ENCODE measurements at places on chromosomes 5 and 9. TPM values are rescaled to one million over a fixed set of nuclear protein-coding genes. Genes with fewer than 3 reads are reported as not detected.

DNA sequence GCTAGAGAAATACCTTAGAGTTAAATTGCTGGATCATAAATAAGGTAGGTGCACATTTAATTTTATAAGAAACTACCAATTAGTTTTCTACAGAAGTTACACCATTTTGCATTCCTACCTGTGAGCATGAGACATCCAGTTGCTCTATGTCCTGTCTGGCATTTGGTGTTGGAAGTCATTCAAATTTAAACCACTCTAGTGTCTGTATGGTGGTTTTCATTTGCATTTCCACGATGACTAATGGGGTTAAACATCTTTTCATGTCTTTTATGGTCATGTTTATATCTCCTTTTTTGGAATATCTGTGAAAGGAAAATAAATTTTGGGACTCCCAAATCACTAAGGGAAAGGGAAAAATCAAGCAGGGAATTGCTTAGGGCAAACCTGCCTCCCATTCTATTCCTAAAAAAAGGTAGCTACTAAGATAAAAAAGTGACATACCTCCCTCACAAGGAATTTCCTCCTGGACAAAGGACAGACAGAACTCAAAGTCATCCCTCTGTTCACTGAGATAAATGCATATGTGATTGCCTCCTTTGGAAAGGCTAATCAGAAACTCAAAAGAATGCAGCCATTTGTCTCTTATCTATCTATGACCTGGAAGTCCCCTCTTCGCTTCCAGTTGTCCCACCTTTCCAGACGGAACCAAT, 31.6 kb upstream of the ADCY2 start:
- DNase-seq, result no peak

DNA sequence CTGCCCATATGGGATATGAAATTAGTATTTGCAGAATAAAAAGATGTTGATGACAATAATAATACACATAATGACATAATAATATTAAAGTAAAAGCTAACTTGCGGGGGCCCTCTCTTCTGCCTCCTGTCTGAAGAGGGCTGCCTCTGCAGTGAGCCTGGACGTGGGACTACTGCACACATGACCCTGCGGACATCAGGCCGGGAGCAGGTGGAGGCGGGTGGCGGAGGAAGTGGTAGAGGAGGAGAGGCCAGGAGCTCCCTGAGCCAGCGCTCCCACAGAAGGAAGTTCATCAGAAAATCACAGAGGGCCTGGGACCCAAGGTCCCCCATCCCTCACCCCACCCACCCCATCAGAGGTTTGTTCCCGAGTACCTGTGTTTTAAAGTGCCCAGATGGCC, 60.5 kb downstream of the ROPN1L start:
- no peak for DNase-seq

- DNase-seq, result no peak
These were observed 263.5 kb downstream of the SLIT3 start for GRCh38 chr5:169037466-169037865.

DNA sequence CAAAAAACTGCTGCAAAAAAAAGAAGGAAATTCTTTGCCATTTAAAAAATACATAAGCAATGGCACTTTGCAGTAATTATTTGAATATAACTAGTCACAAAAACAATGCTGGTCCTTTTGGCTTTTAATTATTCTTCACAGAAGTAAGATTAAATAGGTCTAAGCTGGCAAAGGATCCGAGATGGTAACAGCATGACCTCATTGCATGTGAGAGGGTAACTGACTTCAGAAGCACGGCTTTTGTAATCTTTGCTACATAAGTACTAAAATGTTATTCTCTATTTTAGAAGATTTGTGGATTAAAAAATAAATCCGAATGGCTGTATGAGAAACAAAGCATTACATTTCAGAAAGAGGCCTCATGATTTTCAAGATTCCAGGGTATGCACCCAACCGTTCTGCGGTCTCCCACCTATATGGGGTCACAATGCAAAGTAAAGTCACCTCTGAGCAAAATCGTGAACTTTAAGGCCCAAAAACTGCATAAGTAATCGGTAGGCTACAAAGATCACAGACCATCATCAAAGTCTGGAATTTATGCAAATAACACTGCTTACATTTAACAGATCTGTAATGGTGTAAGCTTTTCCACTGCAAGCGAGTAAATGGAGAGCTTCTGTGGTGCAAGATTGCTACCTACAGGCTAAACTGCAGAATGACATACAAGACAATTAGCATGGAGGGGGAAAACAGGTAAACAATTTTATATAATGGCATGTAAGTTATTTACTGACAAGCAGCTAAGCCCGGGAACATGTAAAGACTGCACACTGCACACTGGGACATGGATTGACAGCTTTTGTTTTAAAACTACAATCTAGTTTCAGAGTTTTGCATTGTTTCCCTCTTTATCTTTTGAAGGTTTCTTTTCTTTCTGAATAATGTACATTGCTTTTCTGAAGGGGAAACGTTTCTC, 231.6 kb downstream of the SLF1 start:
- no peak for DNase-seq

GRCh38 chr5:176548967-176549444, at the start of gene CDHR2:
TSS of gene CDHR2 (plus strand) at chr5:176549342. CDS start at chr5:176565353, 16,011 bp downstream.
- no peak for DNase-seq

DNA sequence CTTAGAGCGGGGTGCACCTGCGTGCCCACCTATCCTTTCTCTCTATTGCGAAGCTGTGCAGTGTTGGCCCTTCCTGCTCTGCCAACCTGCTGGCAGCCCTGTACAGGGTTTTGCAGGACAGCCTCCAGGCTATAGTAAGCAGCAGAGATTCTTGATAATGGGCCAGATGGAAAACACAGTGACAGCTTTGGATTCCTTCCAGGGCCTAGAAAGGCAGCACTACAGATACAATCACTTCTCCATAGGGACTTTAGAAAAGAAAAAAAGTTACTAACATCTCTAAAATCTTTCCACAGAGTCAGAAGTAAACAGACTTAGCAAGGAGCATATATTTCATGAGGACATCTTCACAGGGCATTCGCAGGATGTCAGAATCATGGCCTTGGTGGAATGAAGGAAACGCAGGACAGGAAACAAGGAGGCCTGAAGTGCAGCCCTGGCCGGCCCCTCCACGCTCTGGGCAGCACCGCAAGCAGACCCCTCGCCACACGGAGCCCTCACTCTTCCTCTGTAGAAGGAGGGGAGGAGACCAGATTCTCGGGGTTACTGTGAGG, 172.1 kb upstream of the GAS1 start:
- no peak for DNase-seq

DNA sequence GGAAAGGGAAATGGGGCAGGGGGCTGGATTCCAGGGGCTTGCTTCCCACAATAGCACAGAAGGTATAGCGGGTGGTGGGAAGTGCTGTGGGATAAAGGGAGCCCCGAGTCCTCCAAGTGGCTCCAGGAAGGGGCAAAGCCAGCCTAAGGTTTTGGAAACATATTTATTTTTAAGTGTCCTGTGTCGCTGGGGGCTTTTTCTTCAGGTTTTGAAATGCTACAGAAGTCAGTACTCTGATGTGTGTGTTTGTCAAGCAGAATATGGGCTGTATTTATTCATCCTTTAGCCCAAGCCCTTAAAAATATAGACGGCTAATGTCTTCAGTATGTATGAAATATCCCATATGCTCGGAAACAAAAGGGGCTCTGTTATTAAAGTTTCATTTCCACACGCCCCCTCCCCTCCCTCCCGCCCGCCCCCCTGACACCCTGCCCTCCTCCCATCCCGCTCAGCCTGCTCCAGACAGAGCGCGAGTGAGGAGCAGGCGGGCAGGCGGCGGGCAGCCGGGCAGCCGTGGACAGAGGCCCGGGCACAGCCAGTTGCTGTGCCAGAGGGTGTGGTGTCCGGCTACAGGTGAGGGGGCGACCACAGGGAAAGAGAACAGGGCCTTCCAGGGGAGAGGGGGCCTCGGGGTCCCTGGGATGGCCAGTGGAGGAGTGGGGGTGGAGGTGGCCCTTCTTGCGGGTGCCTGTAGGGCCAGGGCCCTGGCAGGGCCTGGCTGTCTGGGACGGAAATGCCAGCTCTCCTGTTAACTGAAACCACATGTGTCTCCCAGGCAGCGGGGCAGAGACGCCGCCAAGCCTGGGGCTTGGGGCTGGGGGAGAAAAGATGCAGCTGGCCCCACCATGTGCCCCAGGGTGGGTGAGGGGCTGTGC, 39.6 kb upstream of the SYNPO start:
- DNase-seq, result no peak

DNA sequence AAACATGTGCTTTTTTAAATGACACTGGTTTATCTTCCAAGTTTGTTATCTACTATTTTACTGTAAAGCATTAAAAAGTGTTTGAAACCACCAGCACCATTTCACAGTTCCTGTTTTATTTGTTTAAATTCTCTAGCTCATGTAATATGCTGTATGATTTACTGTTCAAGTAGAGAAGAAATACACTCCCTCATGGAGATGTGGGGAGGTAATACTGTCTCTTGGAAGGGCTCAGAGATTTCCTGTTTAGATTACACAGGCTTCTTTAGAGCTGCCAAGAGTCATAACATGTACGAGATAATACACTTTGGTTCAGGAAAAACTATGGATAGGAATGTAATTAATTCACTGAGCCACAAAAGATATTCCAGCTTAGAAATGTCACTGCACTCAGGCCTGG, 135.0 kb upstream of the CCDC152 start:
- DNase-seq, result no peak

DNA sequence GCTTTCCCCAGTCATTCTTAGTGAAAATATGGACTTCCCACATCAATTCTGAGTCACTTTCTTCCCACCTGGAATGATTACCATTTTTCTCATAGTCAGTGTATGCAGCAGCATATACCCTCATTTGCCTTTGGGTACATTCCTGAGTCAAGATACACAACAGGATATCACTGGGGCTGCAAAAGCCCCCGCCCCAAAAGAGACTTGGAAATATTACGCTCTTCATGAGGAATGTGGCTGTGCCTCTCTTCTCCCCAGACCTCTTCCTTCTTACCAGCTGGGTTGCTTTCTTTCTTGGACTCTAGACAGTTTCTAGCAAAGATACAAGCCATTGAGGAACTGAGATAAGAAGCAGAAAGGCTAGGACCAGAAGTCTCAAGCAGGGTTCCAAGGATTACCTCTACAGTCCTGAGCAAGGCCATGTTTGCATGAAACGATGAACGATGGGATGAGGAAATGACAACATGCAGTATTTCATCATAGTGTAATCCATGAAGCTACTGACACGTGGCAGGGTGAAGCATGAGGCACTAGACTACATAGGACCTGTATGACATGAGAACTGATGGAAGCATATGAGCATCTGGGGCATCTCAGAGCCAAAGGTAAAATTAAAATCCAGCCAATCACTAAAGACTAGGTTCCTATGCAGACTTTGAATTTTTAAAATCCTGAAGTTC, 218.1 kb downstream of the RAB3C start:
- no peak for DNase-seq

DNA sequence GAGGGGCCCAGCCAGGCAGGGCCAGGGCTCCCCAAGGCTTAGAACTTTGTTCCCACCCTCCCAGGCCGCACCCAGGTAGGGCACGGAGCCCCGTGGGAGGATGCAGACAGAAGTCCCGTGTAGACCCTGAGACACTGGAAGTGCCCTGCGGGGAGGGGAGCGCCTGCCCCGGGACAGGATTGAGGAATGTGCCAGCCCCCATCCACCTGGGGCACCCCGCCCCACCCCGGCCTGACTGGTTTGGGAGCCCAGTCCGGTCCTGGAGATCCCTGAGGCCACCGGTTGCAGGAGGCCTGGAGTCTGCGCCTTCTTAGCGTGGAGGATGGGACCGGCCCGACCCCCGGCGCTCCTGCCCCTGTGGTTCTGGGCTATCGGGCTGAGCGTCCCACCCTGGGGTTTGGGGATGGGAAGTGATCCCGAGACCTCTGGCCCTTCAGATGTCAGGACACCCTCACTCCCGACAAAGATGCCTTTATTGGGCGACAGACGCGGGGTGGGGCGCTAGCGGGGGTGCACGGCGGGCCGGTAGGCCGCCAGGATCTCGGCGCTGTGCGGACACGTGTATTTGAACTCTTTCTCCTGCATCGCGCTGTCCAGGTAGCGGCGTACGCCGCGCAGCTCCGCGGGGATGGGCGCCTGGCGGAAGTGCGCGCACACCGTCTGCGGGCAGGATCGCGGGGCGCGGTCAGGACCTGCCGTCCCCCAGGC, 2.0 kb downstream of the CLIC3 start:
- no peak for DNase-seq

DNA sequence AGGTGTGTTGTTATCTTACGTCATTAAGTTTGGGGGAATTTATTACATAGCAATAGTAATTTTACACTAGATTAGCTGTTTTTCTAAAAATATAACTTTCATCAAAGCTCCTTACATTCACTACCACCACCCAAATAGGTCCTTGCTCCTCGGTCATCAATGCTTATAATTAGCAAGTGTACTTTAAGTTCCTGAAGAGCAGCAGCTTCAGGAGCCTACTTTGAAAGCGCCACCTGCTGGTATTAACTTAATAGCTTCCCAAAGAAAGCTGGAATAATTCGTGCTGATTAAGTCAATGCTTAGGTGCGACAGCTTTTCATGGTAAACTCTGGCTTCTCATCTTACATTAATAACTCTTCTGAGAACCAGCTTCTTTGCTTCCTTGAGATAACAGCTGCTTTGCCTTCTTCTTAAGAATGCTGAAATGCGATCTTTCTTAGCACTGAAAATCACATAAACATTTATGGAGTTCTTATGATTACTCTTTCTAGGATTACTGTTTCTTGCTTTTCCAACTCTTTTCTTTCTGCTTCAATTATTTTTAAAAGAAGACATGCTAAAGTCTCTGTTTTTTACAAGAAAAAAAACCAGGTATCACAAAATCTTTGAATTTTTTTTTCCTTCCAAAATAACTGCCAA, 10.0 kb upstream of the C5 start:
- DNase-seq, result no peak

Gene TPPP
- 0.65 TPM for total RNA-seq

Data from H1 (cell line).